Pulmonary artery endothelial cell (primary cell): ENCODE measurements at places on chromosomes 5 and 9. TPM values are rescaled to one million over a fixed set of nuclear protein-coding genes. Genes with fewer than 3 reads are reported as not detected.

DNA sequence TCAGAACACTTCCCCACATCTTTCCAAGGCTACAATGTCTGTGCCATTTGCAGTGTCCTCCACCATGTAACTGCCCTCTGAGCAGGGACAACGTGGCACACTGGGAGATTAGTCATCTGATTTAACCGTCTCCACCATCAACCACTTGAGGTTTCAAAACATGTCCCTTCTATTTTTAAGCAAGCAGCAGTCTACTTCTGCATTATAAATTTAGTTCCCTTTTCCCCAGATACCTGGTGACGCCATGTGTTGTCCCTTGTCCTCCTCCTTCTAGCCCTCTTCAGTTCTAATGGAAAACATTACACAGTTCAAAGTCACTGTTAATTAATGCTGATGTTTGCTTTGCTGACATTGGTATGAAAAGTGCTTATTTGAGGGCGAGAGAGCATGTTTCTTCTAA lies 52.8 kb downstream of the ATP10B start:
- no peak for DNase-seq

Gene GMCL2
- total RNA-seq: not detected in 2 replicates

- no peak for DNase-seq
Measured at GRCh38 chr5:89072842-89073672, 190.1 kb upstream of the MEF2C start.

Gene ASS1
- 3.0 and 6.9 TPM in 2 replicates for total RNA-seq

Gene GDA
- not detected in 2 replicates for total RNA-seq

Gene MEIKIN
- 0.07 TPM in 1 of 2 replicates, not detected in the other for total RNA-seq

GRCh38 chr5:107776922-107777740 lies 106.4 kb upstream of the EFNA5 start:
- DNase-seq: no peak

DNA sequence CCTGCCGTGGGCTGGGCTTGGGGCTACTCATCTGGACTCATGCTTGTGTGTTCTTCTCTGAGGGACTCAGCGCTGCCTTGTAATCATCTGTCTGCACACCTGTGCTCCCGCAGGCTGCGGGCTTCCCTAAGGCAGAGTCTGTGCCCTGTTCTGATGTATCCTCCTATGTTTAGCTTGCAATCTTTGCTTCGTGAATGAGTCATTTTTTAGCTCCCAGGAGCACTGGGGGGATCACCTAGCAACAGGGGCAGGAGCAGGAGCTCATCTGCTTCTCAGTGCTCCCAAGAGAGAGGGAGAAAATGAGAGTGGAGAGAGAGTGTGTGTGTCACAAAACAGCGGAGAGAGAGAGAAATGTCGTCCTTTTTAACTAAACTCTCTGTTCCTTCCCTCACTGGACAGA lies 202.4 kb upstream of the ZNF618 start:
- no peak for DNase-seq

DNA sequence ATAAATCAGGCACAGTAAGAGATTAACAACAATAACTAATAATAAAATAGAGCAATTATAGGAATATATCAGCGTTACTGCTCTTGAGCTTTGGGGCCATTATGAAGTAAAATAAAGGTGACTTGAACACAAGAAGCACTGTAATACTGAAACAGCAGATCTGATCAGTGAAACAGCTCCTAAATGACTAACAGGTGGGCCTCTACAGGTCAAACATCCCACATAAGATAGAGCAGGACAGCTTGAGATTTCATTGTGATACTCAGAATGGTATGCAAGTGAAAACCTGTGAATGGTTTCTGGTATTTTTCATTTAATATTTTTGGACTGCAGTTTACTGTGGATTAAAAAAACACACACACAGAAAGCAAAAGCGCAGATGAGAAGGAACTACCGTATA lies 24.0 kb upstream of the MAP3K1 start:
- DNase-seq: no peak

DNA sequence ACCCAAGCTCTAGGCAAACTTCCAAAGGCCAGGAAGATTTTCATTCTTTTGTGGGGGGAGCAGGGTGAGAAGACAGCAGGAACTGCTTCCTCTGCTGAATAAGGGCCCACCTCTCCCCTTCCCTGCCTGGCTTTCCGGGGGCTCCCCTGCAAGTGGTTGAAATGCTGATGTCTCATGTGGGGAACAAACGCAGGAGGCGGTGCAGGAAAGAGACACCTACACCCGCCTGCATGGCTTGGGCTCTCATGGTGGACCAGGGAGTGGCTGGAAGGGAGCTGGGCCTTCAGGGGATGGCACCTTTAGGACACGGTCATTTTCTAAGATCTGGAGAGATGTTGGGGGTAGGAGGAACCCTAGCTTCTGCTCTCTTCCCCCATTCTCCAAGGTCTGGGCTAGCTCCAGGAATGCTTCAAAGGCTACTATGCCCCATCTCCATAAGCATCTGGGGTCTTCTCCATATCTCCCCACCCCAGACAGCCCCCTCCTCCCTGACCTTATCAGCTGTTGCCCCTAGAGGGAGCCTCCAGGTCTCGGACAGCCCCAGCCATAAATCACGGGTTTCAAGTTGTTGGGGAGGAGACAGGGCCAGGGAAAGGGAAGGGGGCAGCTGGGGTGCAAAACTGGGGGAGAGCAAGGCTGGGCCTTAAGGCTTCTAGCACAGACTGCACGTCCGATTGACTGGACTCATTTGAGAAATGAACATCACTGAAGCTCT lies 76.6 kb downstream of the PSD2 start:
- no peak for DNase-seq

Gene TTC16
- not detected in 2 replicates for total RNA-seq

- no peak for DNase-seq
Measured at GRCh38 chr5:53956632-53957031, 353.7 kb downstream of the ARL15 start.

GRCh38 chr9:130072515-130073235 lies 19.0 kb downstream of the GPR107 start:
- DNase-seq: no peak

- no peak for DNase-seq
Measured at GRCh38 chr5:116495786-116496357, 78.8 kb downstream of the SEMA6A start.

- no peak for DNase-seq
Measured at GRCh38 chr5:145473042-145473642, 362.0 kb downstream of the PRELID2 start.

- peak; percentile 39 for DNase-seq
Measured at GRCh38 chr9:135990468-135991429, 29.6 kb upstream of the UBAC1 start.

DNA sequence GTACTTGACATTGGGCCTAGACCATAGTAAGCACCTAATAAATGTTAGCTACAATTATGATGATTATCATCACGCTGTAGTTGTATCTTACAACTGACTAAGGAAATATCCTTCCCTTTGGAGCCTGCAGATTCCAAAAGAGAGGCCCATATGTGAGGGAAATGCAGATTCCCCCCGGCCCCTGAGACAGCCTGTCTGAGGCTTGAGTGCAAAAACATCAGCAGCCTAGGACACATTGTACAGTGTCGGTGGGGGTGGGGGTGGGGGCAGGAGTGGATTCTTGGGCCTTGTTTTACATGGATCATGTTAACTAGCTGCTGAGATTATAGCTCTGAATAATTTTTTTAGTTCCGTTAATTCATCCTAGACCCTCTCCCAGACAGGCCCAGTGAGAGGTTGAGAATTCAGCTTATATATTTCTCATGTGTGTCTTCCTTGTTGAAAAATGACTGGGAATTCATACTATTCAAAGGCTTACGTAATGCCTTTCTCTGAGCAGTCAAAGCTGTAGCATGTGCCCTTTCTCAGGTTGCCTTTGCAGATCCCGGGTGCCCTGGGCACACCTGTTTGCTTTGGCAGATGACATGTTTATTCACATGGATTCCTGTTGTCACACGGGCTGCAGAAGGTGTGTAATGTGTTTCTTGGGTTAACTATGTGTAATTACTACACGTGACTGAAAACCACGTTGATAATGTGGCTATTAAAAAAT lies 262.8 kb downstream of the NR3C1 start:
- no peak for DNase-seq

Gene SPACA9
- total RNA-seq: 1.6 TPM in 2 replicates

DNA sequence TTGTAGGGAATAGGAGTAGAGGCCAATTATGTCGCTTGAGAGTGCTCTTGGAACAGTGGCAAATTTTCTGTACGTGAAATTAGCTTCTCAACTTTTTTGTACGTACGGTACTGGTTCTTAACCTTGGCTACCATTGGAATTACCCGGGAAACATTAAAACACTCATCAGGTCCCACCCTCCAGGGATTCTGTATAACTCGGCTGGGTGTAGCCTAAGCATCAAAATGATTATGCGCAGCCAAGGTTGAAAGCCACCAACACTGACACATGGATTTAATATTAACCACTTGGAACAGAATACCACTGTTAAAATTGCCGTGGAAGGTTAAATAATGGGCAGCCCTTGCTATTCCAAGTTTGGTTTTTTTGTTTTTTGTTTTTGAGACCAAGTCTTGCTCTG lies 17.4 kb downstream of the DNAJA1 start:
- no peak for DNase-seq

Gene STK32A
- 0.18 and 0.20 TPM in 2 replicates for total RNA-seq

GRCh38 chr5:61619777-61620518 lies 287.9 kb downstream of the ZSWIM6 start:
- DNase-seq: no peak

- no peak for DNase-seq
Measured at GRCh38 chr5:75524071-75524470, 12.4 kb downstream of the POLK start.

GRCh38 chr9:136609838-136610311 lies 52.8 kb upstream of the EGFL7 start:
- DNase-seq: no peak

GRCh38 chr5:29561564-29561963 lies 1631.9 kb upstream of the CDH6 start:
- DNase-seq: no peak

- DNase-seq: no peak
Measured at GRCh38 chr9:92617195-92617813, 52.6 kb downstream of the IPPK start.

- DNase-seq: no peak
Measured at GRCh38 chr5:136458481-136458880, 93.1 kb upstream of the TRPC7 start.

Gene PCDHGA10
- 3.1 and 4.0 TPM in 2 replicates for total RNA-seq

Gene INSL4
- total RNA-seq: not detected in 2 replicates

GRCh38 chr5:149053072-149053695 lies 9.7 kb downstream of the SH3TC2 start:
- no peak for DNase-seq

Gene LCN6
- not detected in 2 replicates for total RNA-seq

DNA sequence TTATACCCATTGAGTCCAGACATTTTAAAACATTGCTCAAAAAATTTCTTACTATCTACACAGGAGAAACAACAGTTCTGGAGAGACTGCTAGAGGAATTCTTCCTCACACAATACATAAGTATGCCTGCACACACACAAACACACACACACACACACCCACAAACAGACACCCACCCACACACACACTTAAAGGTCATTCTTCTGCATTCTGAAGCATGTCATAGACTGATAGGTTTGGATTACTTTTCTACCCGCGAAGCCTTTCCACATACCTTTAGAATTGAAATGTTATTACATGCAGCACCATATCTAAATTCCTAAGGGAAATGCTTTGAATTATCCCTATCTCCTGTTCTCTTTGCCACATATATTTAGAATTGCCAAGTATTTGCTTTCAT lies 80.2 kb downstream of the FAM174A start:
- DNase-seq: no peak
